ENCODE measurements at places on chromosomes 4 and X.

GRCh38 chr4:110198435-110199416 is at the start of gene ELOVL6:
Gene ELOVL6 (minus strand): TSS chr4:110198615. CDS start chr4:110198335, 280 bp downstream.
- peak; percentile 22 for DNase-seq

DNA sequence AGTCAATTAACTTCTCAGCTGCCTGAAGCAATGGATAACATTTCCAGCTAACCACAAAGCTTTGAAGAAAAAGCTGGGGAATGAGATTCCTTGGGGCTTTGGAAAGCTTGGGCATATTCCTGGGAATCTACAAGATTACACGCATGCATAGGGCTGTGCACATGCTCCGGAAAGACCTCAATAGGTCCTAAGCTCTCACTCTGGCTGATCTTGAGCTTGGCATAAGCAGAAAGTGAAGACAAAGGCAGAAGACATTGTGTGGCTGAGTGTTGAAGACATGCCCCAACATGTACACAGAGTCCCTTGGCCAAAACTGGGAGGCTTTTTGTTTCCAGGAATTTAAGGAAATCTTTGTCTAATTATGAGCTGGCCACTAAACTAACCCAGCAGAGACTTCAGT is 31.2 kb downstream of the ATG4A start:
- no peak for DNase-seq

- DNase-seq: no peak
These were observed 506.7 kb downstream of the PCDH18 start for GRCh38 chr4:137025484-137026059.

GRCh38 chrX:93169771-93170170 is 503.6 kb downstream of the NAP1L3 start:
- DNase-seq: no peak

- DNase-seq: no peak
These were observed 137.1 kb downstream of the NDST3 start for GRCh38 chr4:118171381-118171780.

DNA sequence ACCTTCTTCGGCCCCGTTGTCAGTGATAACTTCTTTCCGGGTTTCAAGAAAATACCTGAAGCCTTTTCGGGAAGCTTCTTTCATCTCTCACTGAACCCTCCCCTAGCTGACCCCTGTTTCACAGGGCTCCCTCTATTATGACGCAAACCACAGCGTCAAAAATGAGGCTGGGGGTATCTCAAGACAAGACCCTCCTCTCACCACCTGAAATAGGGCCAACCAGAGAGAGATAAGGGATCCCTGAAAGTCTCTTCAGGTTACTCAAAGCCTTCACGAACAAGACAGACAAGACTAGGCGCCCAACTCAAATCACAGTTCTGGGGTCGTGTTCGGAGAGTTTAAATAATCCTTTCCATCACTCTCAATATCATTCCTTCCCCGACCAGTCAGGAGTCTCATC is 1.2 kb downstream of the PHF8 start:
- no peak for DNase-seq

DNA sequence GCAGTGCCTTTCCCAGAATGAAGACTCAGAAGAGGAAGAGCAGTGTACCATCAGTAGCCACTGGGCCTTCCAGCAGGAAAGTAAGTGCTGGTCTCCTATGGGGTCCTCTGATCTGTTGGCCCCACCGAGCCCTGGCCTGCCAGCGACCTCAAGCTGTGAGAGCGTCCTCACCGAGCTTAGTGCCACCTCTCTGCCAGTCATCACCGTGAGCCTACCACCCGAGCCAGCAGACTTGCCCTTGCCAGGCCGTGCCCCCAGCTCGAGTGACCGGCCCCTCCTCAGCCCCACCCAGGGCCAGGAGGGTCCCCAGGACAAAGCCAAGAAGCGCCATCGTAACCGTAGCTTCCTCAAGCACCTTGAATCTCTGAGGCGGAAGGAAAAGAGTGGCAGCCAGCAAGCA is 69.7 kb downstream of the STARD8 start:
- no peak for DNase-seq

DNA sequence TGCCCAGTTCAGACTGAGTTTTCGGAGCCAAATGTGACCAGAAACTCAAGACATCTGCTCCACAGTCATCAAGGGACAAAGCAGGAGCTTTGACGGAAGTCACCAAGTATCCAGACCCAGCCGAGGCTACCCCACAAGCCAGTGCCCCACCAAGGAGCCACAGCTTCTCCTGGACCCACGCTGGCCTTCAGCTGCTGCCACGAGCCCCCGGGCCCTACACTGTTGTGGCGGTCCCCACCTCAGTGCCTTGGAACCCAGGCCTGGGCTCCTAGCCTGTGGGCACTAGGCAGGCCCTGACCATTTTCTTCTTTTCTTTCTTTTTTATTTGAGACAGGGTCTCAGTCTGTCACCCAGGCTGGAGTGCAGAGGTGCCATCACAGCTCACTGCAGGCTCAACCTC is 82.1 kb upstream of the NKX1-1 start:
- no peak for DNase-seq

DNA sequence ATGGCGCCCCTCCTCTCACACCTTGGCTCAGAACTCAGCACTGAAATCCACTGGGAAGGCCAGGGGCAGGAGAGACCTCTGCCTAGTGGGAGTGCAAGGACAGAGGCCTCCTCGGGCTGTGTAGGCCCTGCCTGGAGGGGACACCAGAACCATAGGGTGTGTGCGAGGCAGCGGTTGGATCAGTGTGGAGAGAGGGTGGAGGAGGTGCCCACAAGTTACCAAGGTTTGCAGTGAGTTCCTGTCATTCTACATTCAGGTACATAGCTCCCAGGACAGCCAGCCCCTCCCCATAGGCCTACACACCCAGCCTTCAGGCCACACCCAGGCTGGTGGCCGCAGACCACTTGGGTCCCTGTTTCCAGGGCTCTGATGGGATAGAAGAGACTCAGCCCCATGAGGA is 19.2 kb upstream of the SPON2 start:
- DNase-seq: no peak

GRCh38 chrX:124228849-124229248 is 103.6 kb upstream of the TEX13D start:
- DNase-seq: no peak

- no peak for DNase-seq
These were observed 857.5 kb upstream of the FTHL17 start for GRCh38 chrX:31929366-31929765.

- no peak for DNase-seq
These were observed 41.6 kb upstream of the CYLC1 start for GRCh38 chrX:83819304-83819703.

DNA sequence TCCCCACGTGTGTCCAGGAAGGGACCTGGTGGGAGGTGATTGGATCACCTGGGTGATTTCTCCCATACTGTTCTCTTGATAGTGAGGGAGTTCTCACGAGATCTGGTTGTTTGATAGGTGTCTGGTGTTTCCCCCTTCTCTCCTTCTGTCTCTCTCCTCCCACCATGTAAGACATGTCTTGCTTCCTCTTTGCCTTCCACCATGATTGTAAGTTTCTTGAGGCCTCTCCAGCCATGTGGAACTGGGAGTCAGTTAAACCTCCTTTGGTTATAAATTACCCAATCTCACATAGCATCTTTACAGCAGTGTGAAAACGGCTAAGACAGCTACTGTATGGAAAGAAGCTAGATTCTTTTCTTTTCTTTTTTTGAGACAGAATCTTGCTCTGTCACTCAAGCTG is 21.6 kb upstream of the FGG start:
- DNase-seq: no peak

GRCh38 chrX:12962041-12962504 is 12.8 kb upstream of the TMSB4X start:
- no peak for DNase-seq

DNA sequence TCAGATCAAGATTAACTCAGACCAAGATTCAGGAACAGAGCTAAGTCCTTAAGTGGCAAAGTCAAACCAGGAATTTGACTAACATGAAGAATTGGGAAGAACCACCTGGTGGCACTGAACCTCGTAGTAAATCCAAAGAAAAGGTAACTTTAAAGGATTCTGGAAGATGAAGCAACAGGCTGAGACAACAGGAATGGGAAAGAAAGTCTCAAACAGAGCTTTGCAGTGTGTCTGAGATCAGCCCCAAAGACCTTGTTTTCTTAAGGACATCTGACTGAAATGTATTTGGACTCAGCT is 126.1 kb downstream of the ASB9 start:
- DNase-seq: no peak

DNA sequence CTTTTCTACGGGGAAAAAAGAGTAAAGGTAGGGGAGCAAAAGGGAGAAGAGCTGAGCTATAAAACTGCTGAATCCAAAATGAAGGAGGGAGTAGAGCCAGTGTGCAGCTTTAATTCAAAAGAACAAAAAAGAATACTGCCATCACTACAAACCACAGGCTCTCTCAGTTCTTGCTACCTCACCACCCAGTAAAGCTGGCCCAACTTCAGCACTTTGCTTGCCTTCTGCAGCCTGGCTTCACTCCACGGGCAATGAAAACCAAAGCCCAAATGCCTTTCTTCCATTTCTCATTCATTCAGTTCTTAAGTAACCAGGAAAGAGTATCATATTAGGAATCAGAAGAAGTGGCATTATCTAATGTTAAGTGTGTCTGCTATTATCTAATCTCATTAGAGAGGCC is 376.8 kb downstream of the BCOR start:
- DNase-seq: no peak

DNA sequence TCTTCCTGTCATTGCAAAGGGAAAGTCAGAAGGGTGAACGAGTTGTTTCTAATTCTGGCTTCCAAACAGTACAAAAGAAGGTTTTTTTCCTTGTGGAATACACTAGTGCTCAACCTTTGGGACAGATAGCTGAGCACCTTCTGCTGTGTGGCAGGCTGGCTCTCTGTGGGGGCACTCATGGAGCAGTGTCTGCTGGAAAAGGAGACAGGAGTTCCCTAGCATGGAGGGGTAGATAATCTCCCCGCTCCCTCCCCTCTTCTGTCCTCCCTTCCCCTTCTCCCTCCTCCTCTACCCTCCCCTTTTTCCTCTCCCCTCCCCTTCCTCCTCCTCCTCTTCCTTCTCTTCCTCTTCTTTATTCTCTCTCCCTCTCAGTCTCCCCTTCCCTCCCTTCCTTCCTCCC is 62.4 kb upstream of the MTM1 start:
- DNase-seq: no peak

- DNase-seq: no peak
These were observed 52.1 kb downstream of the PROM1 start for GRCh38 chr4:16031546-16032395.

GRCh38 chr4:173185847-173186510 is 17.4 kb downstream of the GALNT7 start:
- no peak for DNase-seq

DNA sequence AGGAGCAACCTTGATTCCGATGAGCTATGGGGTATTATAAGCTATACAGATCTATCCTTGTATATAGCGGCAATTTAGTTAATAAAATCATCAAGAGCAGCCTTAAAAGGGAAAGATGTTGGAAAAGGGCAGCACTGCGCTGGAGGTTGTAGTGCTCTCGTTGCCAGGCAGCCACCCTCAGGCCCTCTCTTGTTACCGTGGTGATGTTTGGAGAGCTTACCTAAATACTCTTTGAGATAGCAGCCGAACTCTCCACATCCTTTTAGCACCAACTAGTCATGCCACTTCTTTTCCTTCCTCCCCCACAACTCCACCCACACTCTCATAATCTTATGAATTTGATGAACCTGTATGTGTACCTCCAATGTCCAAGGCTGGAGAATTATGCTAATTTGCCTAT is 3.8 kb upstream of the RADX start:
- DNase-seq: no peak

DNA sequence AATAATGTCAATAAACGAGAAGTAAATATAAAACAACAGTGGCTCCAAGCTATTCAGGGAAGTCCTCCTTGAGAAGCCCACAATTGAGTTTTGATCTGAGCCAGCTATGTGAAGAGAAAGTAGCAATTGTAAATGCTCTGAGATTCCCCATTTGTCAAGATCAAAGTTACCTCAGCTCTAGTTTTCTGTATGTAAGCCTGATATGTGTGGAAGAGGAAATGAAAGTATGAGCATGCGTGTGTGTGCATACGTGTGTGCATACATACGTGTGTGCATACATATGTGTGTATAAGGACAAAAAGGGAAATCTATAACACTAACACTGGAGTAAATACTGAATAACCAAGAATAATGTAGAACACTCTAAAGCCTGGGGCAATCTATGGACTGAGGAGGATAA is 130.3 kb downstream of the SCFD2 start:
- no peak for DNase-seq

GRCh38 chr4:157271166-157271869 is 50.8 kb downstream of the GRIA2 start:
- DNase-seq: no peak

DNA sequence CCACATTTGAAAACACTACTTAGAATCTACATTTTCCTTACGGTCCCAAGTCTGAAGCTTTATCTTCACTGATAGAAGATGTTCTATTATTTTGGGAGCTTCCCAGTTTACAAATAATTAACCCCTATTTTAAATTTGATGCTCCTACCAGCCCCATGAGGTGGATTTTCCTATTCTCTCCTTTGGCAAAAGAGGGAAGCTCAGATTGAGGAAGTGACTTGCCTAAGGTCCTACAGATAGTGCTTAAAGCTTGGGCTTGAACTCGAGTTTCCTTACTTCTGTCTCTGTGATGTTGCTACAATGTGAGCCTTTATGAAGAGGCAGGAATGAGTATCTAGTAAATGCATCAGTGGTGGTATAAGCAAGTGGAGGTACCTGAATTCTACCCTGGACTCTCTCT is 27.5 kb downstream of the HEPH start:
- DNase-seq: no peak

- DNase-seq: no peak
These were observed 7.7 kb upstream of the STX18 start for GRCh38 chr4:4549534-4549933.
